ENCODE measurements at places on chromosomes 5 and 9.

DNA sequence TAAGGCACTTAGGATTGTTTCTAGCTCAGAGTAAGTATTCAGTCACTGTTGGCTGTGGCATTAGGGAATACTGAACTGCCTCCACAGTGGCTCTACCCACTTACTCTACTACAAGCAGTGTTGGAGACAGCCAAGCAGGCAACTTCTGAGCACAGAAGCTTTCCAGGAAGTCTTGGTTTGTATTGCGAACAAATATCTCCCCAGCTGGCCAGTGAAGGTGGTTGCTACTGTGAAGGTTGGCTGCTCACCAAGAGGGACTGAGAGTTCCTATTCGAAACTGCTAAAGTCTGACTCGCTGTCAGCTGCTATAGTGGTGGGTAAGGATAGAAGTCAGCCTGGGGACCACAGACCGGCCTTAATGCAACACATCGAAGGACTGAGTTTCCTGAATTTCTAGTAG is 319.1 kb downstream of the KIF4B start:
- DNase-seq, result no peak

GRCh38 chr9:127989094-127989493 is 8.3 kb upstream of the EEIG1 start:
- DNase-seq, result no peak

DNA sequence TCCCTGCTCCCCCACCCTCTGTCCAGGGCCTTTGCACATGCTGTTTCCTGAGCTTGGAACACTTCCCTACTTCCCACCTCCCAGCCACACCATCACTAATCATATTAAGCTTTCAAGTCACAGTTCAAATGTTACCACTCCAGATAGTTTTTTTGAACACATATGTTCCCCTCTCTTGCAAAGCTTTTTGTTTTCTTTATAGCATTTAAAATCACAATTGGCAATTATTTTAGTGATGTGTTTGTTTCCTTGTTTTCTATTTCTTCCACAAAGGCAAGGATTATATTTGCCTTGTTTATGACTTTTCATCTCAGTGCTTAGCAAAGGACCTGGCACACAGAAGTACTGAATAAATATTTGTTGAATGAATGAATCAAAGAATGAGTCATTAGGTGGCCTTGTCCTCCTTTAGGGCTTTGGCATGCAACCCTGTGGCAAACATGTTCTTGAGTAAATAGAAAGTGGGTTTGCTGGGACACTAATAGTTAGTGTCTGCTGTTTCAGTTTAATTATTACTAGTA is 386.8 kb downstream of the FGF10 start:
- no peak for DNase-seq

- no peak for DNase-seq
These were observed 9.2 kb upstream of the SHROOM1 start for GRCh38 chr5:132839426-132840301.

DNA sequence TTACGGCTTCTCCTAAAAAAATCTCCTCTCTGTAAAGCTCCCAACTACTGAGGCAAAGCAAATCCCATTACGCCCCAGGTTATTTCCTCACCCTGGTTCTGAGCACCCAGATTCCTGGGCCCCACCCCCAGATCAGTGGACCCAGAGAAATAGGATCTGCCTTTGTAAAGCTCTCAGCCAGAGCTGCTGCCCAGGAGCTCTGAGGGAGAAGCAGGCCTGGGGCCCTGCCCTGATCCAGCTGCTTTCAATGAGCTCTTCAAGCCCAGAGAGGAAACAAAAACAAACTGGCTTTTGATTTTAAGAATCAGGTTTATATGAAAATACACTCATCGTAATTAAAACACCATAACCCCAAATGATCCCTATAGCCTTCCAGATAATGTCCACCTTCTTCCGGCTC is 124.5 kb downstream of the C5orf15 start:
- DNase-seq, result no peak

GRCh38 chr5:158431369-158432029 is 572.6 kb upstream of the CLINT1 start:
- no peak for DNase-seq

DNA sequence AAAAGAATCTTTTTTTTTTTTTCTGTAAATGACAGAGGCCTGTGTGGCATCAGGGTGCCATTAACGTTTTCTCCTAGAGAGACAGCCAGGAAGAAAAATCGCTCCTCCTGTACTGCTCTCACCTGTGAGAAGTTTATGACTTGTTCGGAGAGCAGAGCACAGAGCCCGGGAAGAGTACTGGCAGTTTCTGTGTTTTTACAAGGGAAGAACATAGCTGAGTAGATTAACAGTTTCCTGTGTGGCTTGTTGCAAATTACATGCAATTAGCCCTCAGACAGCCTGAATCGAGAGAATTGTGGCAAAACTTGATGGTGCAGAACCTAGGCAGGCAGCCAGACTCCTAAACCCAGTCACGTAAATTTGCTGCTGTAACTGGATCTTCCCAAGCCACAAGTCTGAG is 32.1 kb downstream of the PRKACG start:
- no peak for DNase-seq

DNA sequence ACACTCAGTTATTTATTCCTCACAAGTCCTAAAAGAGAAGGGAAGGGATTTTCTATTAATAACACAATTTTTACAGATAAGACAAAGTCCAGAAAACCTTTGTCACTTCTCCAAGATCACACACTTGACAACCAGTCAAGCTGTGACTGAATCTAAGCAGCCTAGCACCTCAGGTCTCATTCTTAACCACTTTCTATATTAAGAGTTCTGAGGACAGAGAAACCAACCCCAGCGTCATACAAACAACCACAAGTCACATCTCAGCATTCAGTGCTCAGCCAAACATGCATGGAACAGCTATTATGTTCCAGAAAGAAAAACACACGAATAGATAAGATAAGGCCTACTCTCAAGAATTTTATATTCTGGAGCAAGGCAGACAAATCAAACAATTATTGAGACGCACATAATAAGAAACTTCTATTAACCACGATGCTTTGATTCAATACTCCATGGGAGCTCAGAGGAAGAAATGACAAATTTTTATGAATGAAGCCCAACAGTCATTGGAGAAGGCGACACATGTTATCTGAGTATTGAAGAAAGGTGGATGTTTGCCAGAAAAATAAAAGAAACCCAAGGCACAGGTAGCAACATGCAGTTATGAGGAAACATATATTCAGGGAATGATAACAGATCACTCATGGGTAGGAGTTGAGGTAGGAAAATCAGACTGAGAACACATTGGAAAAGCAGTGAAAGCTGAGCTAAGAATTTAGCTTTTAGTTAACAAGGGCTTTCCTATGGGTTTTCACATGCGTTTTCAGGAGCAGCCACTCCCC is 113.1 kb downstream of the HTR4 start:
- DNase-seq, result no peak

GRCh38 chr9:76269789-76270188 is 124.4 kb downstream of the RFK start:
- no peak for DNase-seq

DNA sequence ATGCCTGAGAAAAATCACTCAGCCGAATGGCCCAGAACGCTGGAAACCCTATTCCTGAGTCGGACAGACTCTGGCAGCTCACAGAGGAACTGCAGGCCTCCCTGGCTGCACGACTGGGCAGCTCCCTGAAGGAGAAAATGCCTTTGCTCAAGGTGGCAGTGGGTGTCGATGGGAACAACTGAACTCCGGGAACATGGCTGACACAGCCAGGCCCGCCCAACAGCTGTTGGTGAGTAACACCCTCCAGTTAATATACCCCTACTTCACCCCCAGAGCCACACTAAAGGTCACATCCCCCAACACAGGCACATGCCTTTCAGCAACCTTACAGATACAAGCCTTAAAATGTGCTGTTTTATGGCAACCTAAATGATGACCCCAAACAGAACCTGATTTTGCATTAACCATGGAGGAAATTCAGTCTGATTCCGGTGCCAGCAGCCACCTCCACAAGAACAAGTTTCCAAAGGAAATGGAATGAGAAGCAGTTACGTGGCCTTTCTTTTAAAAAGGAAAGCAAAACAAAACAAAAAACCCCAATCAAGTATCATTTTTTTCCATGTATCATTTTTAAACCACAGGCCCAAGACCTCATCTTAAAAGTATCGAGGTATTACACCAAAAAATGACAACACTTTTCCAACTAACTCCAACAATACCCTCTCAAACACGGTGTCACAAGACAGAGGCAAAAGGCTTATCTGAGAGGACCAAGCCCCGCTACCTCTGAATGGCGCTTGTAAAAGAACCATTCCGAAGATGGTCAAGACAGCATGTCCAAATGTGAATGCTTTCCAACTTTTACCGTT is 3.1 kb downstream of the KLF9 start:
- DNase-seq, result peak; percentile 45

Measured in naive thymus-derived CD4-positive, alpha-beta T cell (primary cell).